ENCODE measurements at places on chromosomes 16 and 17.

GRCh38 chr17:7843536-7844291 is 9.7 kb downstream of the KDM6B start:
- peak; percentile 90 for DNase-seq

GRCh38 chr16:50021544-50021943 is 3.5 kb upstream of the CNEP1R1 start:
- no peak for DNase-seq

- DNase-seq: no peak
These were observed 4.7 kb downstream of the PFAS start for GRCh38 chr17:8253801-8254200.

- no peak for DNase-seq
These were observed 105.1 kb downstream of the SDK2 start for GRCh38 chr17:73539166-73539565.

DNA sequence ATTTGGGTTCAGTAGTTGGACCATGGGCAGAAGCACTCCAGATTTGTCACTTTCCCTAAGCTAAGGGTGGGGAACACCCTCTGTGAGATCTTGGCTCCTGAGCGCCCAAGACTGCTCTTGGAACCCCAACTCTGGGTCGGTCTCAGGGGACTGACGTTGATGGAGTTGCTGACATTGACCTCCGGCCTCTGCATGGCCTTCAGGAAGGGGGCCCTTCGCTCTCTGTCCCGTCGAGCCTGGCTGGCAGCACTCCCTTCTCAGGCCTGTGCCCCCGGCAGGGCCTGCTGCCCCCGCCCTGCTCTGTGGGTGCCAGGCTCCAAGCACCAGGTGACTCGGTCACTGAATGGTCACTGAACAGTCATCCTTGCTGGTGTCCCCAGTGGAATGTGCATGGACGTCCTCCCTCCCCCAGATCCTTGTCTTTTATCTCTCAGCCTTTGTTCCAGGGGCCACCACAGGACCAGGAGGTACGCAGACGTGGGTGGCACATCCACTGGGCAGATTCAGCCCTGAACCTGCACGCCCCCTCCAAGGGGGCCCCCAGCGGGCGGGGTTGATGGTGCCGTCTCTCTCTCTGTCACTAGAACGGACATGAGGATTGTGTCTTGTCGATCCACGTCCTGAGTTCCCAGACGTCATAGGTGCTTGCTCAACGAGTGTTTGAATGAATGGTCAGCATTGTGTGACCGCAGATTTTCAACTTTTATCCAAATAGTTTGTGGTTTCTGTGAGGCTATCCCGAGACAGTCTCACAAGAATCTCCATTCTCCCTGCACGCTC is 314.5 kb downstream of the SEC14L1 start:
- no peak for DNase-seq

DNA sequence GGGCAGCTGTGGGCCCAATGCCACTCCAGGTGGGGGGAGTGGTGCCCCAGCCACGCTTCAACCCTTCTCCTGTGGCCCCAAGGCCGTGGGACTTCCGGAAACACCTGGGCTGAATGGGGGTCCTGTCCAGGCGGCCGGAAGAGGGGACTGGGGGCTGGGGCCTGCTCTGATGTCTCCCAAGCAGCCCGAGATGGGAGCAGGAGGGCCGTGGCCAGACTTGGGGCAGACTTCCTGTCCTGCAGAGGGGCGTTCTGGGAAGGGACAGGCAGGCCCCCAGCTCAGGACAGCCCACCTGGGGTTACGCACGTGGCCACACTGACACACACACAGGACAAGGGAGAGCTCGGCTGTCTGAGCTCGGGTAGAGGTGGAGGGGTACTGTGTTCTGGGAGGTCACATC is 5.1 kb downstream of the HSD3B7 start:
- no peak for DNase-seq

DNA sequence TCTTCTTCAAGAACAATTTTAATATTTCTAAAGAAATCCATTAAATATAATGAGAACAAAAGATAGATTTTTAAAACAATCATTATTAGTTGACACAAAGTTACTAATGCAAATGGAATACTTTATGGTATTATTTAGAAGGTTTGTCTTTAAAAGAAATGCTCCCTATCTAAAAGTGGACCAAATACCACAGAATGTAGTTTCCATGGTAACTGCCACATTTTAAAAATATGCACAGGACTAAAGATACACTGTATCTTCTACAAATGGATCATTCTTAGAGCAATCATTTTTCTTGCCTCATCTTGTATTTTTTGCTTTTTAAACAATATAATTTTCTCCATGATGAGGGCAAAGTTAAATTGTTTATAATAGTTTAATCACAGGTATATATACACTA is 296.0 kb downstream of the CEP112 start:
- DNase-seq: no peak

- DNase-seq: no peak
These were observed 3.2 kb downstream of the AMFR start for GRCh38 chr16:56421976-56422669.

GRCh38 chr17:83199500-83200201 is 120.2 kb downstream of the METRNL start:
- DNase-seq: peak; percentile 26

- no peak for DNase-seq
These were observed 19.5 kb downstream of the NKD1 start for GRCh38 chr16:50567651-50568050.

- no peak for DNase-seq
These were observed 14.4 kb upstream of the MEAK7 start for GRCh38 chr16:84518804-84519341.

GRCh38 chr17:72236980-72237633 is 116.3 kb downstream of the SOX9 start:
- no peak for DNase-seq

DNA sequence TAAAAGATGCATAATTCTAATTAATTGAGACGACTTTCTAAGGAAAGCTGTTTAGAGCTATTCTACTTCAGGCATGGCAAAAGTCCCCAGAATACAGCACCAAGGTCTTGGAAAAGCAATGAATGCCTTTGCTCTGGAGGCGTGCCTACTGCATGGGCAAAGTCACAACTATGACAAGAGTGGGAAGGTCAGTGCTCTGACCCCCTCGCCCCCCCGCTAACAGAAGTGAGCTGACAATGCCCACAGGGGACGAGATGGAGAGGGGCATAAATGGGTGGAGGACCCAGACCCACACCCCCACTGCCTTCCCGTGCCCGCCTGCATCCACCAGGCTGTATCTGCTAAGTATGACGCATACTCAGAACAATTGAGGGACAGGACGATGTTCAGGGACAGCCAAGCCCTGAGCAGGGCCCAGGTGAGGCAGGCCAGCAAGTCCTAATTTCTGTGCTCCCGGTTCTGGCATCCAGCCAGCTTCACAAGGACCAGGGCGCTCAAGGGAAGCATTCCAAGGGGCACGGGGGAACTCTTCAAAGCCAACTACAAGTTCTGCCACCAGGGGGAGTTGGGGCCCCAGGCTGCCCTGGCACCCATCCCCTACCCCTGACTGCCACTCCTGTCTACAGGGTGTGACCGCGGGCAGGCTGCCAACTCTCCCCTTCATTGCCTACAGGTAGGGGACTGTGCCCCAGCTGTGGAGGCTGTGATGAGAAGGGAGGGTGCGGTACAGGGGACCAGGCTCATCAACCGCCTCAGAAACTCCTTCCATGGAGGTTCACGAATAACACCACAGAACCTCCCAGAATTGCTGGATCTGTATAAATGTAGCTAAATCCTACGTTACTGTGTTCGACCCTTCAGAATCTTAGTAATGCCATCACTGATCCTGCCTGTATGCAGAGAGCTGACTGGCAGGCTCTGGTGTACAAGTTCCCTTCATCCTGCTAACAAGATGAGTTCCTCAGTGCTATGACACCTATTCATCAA is 20.8 kb downstream of the NPRL3 start:
- DNase-seq: peak; percentile 34

- no peak for DNase-seq
These were observed 292.8 kb downstream of the SEC14L1 start for GRCh38 chr17:77433385-77434135.

- DNase-seq: no peak
These were observed 33.0 kb upstream of the ZC3H18 start for GRCh38 chr16:88536971-88537751.

DNA sequence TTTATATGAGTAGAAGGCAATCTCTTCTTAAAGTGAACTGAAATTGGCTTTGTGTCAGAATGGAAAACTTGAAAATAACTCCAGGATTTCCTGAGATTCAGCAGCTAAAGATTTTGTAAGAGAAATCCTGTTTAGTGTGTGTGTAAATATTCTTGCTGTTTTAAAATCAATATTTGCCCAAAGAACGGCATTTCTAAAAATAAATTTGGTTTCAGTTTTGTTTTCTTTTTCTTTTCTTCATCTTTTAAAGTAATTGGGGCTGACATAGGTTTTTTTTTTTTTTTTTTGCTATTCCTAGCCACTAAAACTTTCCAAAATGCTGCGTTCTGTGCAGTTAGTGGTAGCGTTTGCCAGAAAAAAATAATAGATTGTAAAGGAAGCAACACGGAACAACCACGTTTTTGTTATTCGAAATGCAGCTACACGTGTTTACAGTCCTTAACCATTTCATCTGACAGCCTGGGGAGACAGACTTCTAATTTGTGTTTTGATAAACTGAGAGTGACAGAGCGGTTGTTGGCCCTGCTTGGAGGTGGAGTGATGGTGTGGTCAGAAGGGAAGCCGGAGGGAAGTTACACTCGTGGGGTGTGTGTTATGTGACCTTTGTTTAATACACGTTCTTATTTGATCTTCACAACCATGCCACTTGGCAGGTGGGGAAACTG is 21.6 kb upstream of the SMPD3 start:
- no peak for DNase-seq

GRCh38 chr16:28317040-28317880 is 24.9 kb downstream of the SBK1 start:
- peak; percentile 58 for DNase-seq

GRCh38 chr17:8320262-8320661 is 10.2 kb downstream of the ARHGEF15 start:
- no peak for DNase-seq

- DNase-seq: no peak
These were observed 57.9 kb downstream of the SDK2 start for GRCh38 chr17:73586275-73586832.

DNA sequence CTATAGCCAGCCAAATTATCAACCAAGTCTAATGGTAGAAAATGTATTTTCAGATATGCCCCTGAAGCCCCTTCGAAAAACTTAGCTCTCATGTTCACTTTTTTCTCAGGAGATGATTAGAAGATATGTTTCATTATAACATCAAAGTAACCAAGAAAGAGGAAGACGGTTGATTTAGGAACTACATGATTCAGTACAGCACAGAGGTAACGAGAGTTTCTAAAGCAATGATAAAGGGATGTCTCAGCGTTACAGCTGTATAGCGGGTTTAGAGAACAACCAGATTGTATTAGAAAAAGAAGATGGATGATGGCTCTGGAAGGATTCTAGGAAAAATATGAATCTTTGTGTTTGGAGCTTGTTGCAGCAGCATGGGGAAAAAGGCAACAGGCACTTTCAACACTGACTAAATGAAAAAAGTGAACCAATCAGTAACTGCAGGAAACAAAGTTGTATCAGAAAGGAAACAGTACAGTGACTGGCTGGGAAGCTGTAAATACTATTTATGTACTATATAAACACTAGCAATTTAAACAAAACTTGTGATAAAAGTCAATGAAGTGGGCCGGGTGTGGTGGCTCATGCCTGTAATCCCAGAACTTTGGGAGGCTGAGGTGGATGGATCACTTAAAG is 21.5 kb downstream of the MBTD1 start:
- no peak for DNase-seq

DNA sequence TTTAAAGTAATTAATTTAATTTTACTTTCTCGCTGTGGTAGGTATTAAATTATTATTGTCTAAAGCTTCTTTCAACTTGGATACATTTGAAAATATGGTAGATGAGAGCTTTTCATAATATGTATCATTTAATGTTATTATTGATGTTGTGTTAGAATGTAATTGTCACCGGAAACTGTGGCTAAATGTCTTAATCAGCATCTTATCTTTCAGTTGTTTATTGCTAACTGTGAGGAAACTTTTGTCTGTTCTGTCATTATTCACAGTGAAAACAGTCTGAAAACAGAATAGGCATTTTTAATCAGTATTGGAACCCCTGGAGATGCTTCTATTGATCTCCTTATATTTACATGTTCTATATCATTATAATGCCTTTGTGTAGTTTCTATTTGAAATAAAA is 120.7 kb downstream of the STXBP4 start:
- DNase-seq: no peak

DNA sequence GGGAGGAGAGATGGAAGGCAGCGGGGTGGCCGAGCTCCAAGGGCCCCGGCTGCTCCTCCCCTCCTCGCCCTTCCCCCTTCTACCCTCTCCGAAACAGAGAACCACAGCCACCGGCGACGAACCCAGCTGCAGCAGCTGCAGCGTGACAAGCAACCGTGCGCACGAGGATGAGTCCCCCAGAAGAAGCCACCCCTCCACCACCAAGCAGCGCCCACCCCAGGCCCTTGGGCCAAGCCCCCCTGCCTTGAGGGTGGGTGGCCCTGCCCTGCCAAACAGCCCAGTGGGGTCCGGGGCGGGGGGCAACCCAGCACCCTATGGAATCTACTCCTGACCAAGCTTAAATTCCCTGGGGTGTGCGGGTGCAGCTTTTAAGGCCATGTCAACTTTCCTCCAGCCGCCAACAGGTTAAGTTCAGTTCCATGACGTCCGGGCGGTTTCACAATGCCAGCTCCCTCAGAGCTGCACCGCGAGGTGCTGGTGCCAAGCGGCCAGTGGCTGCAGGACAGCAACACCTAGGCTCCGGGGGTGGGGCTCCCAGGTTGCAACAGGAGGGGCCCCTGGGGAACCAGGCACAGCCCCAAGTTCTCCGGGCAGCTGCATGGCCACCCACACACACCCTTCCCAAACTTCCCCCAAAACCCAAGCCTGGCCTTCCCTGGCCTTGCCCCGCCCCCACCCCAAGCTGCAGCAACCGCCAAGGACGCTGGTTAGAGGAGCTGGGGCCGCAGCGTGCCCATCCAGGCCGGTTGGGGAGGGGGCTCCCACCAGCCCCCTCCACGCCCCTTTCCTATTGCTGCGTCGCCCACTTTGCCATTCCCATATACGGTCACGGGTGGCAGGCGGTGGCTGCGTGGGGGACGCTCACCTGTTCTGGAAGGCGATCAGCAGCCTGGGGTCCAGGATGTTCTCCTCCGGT is 2.0 kb downstream of the CBX4 start:
- DNase-seq: no peak

GRCh38 chr17:66682283-66682682 is 152.6 kb upstream of the CACNG5 start:
- no peak for DNase-seq

- DNase-seq: no peak
These were observed 6.6 kb downstream of the RND2 start for GRCh38 chr17:43031666-43032065.

DNA sequence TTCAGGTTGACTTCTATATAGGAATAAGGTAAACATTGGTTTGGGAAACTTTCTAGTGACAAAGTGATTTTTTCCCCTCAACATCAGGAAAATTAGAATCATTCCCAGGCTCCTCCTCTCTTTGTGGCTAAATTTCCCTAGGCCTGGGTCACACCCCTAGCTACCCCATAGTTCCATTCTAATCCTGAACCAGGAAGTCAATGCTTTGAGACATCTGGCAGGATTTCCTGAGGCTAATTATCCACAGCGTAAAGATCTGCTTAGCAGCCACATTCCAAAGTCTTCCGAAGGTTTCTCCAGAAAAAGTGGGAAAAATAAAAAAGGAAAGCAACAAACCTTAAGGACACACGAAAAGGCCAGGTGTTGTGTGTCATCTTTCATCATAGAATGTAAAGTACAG is 60.3 kb upstream of the CORO6 start:
- no peak for DNase-seq
